Stimulated activated CD8-positive, alpha-beta memory T cell treated with anti-CD3 and anti-CD28 coated beads, Interleukin-15, amount 100 ng/mL, for 1 hour (primary cell): ENCODE measurements at places on chromosomes 6 and 20.

DNA sequence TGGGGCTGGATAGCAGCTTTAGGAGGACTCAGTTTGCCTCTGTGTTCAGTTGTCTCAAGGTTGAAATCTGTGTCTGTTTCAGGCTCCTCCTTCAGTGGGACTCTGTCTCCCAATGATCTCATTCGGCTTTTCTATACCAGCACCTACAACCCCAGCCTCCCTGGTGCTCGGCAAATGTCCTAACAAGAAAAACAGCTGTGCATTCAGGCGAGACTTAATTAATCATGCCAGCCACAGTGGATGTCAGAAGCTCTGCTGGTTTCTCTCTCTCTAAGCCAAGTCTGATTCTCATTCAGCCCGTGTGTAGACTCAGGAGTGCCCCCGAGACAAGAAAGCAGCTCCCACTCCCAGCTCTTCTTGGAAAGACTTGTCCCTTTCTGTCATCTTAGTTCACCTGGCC is 46.8 kb downstream of the SUN5 start:
- DNase-seq, result no peak

GRCh38 chr20:58005581-58006345 is 222.7 kb downstream of the ANKRD60 start:
- no peak for DNase-seq

DNA sequence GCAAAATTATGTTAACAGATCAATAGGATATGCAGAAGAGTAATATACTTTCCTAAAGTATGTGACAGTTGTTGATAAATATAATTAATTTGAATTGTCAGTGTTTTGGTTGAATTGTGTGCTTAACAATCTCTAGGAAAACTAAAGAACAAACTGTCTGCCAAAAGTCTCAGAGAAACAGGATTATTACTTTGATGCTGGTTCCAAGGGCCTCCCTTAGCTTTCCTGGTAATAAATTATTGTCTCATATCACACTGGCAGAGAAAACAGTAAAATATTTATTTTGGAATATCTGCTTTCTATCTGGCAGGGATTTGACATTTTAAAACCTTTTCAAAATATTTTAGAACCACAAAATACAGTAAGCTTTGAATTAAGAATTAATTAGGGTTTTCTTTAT is 40.1 kb upstream of the CARMIL1 start:
- DNase-seq, result no peak

DNA sequence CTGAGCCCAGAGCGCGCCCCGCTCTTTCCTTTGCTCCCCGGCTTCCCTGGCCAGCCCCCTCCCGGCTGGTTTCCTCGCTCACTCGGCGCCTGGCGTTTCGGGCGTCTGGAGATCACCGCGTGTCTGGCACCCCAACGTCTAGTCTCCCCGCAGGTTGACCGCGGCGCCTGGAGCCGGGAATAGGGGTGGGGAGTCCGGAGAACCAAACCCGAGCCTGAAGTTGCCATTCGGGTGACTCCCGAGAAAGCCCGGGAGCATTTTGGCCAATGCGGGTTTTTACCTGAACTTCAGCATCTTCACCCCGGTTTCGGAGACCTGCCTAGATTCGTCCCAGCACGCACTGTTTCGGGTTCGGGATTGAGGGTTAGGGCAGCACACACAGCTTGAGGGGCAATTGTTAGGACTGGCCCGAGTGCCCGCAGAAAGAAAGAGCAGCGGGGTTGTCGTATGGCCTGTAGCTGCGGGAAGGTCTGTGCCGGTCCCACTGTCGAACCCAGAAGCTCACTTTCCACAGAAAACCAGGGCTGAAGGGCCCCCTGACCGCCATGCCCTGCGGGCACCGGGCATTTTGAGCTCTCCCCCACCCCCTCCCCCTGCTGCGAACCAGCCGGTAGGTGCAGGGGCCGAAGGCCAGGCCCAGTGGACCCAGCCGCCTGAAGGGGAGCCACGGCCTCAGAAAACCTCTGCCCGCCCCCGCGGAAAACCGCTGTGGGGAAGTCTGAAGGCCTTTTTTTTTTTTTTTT is 2.1 kb downstream of the FOXP4 start:
- no peak for DNase-seq

DNA sequence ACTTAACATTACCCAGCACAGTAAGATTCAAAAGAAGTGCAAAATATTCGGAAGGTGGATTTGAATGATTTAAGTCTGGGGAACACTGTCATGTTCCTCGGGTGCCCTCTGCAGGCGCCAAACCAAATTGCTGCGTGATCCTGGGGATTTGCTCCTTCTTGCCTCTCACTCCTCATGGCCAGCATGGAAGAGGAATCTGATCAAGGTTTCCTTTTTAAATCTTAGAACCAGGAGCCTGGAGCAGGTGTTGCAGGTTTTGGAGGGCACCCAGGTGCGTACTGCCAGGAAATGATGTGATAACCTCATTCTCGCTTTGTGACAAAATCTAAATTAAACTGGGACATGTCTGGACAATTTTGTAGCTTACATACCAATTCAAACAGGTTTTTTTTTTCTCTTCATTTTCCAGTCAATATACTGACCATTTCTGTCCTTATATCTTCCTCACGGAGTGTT is 8.1 kb upstream of the PFDN4 start:
- DNase-seq, result peak; percentile 51

GRCh38 chr20:14800707-14801425 is 463.5 kb upstream of the FLRT3 start:
- no peak for DNase-seq

DNA sequence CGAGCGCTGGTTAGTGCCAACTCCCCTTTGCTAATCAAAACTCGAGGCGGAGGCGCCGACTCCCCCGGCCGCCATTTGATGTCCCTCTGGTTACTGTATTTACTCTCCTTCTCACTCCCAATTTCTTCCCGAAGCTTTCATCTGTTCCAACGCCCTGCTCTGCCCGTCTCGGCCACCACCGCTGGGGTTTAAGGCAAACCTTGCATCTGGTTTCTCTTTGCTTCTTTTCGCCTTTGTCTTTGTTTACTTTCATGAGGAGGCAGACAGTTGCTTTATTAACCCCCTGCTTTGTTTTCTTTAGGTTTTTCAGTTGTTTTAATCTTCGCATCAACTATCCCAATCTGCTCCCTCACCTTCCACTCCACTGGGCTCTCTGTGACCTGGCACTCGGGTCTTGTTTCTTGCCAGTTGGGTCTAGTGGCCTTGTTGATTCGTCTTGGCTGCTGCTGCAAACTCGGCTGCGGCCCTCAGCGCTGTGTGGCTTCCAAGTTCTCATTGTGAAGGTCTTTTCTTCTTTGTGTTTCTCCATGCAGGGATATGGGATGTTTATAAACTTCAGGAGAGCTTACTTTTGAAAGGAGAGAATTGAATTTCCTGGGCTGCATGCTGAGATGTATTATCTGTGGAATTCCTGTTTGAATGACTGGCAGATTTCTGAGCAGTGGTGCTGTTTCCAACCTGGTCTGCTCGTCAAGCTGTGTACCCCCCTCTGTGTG is 155.1 kb downstream of the CDC5L start:
- no peak for DNase-seq

DNA sequence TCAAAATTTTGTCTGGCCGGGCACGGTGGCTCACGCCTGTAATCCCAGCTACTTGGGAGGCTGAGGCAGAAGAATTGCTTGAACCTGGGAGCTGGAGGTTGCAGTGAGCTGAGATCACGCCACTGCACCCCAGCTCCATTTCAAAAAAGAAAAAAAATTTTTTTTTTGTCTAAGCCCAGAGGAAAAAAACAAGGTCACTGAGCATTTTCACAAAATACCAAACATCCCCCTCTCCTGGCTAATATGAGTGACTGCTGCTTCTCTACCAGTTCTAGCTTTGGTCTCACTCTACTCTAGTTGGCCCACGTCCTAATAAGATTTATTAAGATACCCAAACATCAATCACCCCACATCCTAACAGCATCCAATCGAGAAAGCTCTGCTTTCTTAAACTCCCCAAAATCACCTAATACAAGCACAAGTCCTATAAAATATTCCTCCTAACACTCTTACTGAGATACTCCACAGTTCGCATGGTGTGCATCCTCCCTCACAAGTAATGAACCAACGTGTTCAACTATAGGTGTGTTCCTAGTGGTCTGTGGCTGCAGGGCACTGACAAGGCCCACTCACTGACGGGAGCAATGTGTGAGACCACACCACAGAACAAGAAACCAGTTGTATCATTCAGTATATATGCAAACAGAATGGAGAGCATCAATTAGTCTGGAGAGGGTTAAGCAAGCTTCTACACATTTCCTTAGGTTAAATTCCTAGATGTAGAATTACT is 64.2 kb downstream of the FKBP5 start:
- no peak for DNase-seq

DNA sequence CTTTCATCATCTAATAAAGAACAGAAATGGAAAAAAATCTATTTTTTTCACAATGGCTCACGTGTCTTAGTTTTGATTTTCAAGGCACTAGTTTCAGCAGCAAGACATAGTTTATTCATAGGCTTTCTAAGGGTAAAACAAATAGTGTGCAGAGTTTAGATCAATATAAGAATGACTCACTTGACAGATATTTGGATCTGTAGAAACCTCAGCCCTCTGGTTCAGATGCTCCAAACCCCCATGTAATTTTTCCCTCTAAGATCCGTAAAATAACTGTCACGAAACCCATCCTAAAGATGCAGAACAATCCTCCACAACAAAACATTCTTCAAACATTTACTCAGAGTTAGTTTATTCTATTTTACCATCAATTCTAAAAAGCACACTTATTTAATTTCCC is 43.4 kb downstream of the IYD start:
- DNase-seq, result no peak

- no peak for DNase-seq
These were observed 30.1 kb downstream of the PIM1 start for GRCh38 chr6:37200085-37200484.

DNA sequence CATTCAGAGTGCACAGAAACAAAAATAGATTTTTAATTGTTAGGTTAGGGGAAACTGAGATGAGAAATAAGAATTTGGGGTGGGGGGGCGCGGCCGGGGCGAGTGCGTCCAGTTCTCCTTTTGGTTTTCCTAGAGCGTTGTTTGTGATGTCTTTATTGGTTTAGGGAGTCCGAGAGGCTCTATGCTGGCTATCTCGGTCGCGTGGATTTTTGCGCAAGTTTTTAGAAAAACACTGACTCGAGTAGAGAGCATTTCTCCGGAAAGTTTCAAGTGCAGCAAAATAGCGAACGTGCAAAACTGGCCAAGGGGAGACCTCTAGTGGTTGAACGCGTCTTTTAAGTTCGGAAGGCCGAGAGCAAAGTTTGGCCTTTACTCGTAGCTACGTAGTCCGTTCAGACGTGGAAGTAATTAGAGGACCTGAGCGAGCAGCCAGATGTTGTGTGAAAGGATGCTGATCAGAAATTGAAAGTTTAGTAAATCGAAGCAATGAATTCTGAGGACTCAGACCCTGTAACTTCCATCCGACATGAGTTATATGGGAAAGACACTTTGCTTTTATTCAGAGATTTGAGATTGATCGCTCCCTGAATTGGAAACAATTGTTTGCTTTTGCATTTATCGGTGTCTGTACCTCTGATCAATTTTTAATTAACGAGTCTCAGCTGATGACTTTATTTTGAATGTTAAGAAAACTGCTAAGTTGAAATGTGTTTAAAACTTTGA is 2.7 kb downstream of the L3MBTL3 start:
- peak; percentile 65 for DNase-seq

DNA sequence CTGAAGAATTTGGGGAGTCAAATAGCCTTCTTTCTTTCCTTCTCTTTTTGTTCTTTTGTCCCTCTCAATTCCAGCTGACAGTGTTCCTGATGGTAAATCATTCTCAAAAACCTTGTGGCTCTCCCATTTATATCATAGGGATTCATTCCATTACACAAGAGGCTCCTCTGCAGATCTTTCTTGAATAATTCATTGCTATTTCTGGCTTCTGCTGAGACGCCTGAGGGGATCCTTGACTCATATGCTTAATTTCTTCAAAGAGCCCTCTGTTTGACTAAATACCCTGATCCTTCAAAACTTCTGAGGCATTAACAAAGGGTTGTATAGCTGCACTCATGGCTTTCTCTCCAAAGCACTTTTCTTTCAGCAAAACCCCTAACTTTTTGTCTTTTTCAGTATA is 289.3 kb downstream of the FARS2 start:
- DNase-seq, result no peak

DNA sequence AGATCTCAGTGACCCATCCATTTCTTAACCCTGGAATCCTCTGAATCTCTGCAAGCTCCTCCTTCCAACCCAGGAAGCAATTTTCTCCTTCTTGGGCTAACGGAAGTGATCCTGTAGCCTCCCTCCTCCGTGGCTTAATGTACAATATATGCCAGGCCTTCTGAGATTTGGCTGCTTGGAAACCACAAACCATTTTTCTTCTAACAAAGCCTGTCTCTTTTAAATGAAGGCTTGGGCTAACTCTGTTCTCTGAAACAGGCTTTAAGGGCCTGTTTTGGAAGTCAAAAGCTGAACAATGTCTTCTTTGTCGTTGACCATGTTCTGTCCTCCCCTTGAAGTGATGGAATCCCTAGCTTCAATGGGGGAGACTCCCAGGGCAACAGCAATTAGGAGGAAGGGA is 14.9 kb downstream of the FYN start:
- DNase-seq, result no peak

DNA sequence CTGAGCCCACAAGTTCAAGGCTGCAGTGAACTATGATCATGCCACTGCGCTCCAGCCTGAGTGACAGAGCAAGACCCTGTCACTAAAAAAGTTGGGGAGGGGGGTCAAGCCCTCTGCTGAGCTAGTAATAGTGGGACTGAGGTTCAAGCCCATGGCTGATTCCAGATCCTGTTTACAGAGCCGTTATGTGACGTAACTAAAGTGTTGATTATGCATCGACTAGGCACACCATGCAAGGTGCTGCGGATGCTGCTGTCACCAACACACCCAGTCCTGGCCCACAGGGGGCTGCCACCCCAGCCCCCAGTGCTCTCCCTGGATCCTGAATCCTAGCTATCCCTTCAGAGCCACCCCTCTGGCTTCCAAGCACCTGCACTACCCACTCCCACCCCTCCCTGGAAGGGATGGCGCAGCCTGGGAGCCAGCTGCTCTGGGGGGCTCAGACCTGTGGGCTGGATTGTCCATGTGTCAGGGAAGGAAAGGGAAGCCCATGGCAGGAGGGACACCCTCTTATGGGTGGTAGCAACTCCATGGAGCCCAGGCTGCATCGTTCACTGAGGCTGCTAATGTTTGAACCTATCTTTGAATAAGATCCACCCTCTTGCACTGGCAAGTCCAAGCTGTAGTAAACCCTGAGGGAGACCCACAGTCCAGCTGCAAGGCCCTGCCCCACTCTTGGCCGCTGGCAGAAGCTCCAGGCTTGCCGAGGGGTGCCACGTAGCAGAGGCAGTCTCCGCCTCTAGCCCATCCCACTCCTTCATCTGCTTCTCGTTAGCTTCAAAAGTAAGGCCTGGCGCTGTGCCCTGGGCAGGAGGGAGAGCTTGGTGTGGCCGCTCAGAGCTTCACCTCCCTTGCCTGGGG is 95.0 kb downstream of the SNX5 start:
- no peak for DNase-seq

DNA sequence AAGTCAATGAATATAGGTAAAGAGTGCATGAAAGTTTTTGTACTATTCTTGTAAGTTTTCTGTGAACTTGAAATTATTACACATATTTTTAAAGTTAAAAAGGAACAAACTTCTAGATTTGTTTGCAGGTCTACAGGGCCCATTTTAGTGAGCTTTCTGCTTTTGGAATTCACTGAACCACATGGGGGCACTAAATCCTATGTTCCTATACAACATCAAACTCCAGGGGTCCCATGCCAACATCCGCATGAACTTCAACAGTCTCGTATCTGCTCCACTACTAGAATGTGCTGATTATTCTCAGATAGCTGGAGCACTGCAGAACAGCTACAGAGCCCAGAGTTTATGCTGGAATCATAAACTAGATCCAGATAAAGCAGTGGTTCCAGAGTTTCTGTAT is 347.9 kb upstream of the SPTLC3 start:
- no peak for DNase-seq

- no peak for DNase-seq
These were observed 497.8 kb downstream of the PREX1 start for GRCh38 chr20:48329676-48330664.

- no peak for DNase-seq
These were observed 429.7 kb downstream of the EPHA7 start for GRCh38 chr6:92989656-92990055.
